ENCODE measurements at places on chromosomes 6 and 20. TPM values are rescaled to one million over a fixed set of nuclear protein-coding genes. Genes with fewer than 3 reads are reported as not detected.

DNA sequence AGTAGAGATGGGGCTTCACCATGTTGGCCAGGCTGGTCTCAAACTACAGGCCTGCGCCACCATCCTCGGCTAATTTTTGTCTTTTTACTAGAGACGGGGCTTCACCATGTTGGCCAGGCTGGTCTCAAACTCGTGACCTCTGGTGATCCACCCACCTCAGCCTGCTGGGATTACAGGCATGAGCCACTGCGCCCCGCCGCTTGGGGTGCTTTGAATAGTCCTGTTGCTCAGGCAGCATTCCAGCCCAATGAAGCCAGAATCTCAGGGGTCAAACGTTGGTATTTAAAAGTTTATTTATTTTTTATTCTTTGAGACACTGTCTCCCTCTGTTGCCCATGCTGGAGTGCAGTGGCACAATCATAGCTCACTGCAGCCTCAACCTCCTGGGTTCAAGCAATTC, 11.3 kb downstream of the MOCS3 start:
- no peaks in the 10 kb centered on the region for H3K27me3 ChIP-seq
- H3K27ac ChIP-seq, result no peak overlapping the region
- H3K36me3 ChIP-seq, result no peaks in the 10 kb centered on the region
- no peak for DNase-seq

- H3K4me3 ChIP-seq, result no peak overlapping the region
- peaks cover 5% of the 10 kb centered on the region for H3K4me1 ChIP-seq
- no peaks in the 10 kb centered on the region for H3K27me3 ChIP-seq
These were observed 16.6 kb downstream of the ZC3H12D start for GRCh38 chr6:149468179-149468578.

- DNase-seq, result no peak
- H3K36me3 ChIP-seq, result no peaks in the 10 kb centered on the region
- H3K27ac ChIP-seq, result no peak within 1 kb of the TSS
- H3K4me3 ChIP-seq, result no peak within 1 kb of the TSS
These were observed at the start of gene FOXS1 for GRCh38 chr20:31845300-31845863. FOXS1 (minus strand) TSS chr20:31845604; CDS start chr20:31845542, 62 bp downstream.

DNA sequence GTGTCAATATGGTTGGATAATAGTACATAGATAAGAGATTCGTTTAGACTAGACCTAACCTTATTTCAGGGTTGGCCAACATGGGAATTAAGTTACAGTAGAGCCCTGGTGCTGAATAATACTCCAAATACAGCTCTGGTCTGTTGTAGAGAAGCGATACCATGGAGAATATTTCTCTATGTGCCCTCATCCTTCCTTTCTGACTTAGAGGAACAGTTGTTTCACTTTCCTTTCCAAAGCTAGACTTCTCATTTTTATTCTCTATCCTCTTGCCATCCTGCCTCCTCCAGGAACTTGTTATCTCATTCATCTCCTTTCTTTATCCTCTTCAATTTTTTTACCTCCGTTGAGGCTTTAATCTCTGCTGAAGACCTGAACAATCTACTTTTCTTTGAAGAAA, 68.9 kb downstream of the EDN1 start:
- H3K4me1 ChIP-seq, result no peaks in the 10 kb centered on the region
- H3K27me3 ChIP-seq, result no peaks in the 10 kb centered on the region
- no peak overlapping the region for H3K27ac ChIP-seq
- no peak for DNase-seq
- no peak overlapping the region for H3K4me3 ChIP-seq

DNA sequence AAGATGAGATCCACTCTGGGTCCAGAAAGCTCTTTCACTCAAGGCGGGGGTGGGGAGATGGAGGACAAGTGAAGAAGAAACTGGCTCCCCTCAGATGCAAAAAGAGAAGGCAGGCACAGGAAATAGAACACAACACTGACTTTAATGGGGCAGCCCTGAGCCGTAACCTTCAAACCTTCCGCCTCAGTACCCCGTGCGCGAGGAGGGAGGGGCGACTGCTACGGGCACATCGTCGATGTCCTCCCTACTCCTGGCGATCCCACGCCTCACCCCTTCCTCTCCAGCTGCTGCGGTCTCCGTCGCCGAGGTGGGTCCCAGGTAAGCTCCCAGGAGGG, 3.9 kb downstream of the SPEF1 start:
- DNase-seq, result no peak
- no peaks in the 10 kb centered on the region for H3K4me1 ChIP-seq
- H3K36me3 ChIP-seq, result no peaks in the 10 kb centered on the region
- H3K27me3 ChIP-seq, result no peaks in the 10 kb centered on the region

Gene PRICKLE4
- 4.8 TPM for total RNA-seq

Gene MLIP
- 0.42 TPM for total RNA-seq

DNA sequence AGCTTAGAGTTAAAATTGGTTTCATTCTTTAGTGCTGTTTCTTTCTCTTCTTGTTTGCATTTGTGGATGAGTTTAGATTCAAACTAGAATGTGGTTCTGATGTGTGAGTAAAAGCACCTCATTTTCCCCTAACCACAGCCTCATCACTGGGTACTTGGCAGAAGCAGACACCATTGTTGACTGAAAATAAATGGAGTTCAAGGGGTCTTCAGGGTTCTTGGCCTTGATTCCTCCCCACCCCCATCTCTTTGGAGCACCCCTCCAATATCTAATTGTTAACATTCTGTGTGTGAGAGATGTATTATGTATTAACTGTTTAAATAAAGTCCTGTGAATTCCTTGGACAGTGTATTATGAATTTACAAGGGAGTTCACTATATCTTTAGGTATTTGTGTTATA, 59.6 kb downstream of the JARID2 start:
- H3K4me3 ChIP-seq, result no peak overlapping the region
- H3K27ac ChIP-seq, result no peak overlapping the region
- H3K27me3 ChIP-seq, result no peaks in the 10 kb centered on the region
- H3K36me3 ChIP-seq, result no peaks in the 10 kb centered on the region
- DNase-seq, result no peak

Gene ID1
- total RNA-seq, result 179 TPM

- no peak overlapping the region for H3K27ac ChIP-seq
- H3K27me3 ChIP-seq, result no peaks in the 10 kb centered on the region
- DNase-seq, result no peak
- no peak overlapping the region for H3K4me3 ChIP-seq
- no peaks in the 10 kb centered on the region for H3K4me1 ChIP-seq
- H3K36me3 ChIP-seq, result no peaks in the 10 kb centered on the region
These were observed 425.8 kb downstream of the FRK start for GRCh38 chr6:115634887-115635286.

DNA sequence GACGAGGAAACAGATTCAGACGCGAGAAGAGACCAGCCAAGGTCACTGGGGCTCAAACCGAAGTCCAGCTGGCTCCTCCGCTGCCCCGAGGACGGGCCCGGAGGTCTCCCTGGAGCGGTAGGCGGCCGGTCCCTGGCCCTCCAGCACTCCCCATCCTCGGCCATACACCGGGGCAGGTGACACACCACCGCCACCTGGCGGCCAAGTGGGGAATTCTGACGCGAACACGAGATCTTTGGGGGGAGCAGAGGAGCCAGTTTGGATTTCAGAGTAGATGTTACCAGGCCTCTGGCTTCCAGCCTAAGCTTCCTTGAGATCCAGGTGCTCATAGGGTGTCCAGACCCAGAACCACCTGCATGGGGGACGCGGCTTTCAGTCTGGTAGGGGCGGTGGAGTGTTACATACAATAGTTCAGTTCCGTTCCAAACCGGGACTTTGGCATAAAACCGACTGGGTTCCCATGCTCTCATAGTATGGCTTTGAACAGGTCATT, 16.1 kb downstream of the BPIFB1 start:
- H3K4me3 ChIP-seq, result no peak overlapping the region
- no peaks in the 10 kb centered on the region for H3K4me1 ChIP-seq
- no peaks in the 10 kb centered on the region for H3K27me3 ChIP-seq
- no peaks in the 10 kb centered on the region for H3K36me3 ChIP-seq
- DNase-seq, result peak; percentile 61
- no peak overlapping the region for H3K27ac ChIP-seq
